ENCODE measurements at places on chromosomes 1 and 21.

DNA sequence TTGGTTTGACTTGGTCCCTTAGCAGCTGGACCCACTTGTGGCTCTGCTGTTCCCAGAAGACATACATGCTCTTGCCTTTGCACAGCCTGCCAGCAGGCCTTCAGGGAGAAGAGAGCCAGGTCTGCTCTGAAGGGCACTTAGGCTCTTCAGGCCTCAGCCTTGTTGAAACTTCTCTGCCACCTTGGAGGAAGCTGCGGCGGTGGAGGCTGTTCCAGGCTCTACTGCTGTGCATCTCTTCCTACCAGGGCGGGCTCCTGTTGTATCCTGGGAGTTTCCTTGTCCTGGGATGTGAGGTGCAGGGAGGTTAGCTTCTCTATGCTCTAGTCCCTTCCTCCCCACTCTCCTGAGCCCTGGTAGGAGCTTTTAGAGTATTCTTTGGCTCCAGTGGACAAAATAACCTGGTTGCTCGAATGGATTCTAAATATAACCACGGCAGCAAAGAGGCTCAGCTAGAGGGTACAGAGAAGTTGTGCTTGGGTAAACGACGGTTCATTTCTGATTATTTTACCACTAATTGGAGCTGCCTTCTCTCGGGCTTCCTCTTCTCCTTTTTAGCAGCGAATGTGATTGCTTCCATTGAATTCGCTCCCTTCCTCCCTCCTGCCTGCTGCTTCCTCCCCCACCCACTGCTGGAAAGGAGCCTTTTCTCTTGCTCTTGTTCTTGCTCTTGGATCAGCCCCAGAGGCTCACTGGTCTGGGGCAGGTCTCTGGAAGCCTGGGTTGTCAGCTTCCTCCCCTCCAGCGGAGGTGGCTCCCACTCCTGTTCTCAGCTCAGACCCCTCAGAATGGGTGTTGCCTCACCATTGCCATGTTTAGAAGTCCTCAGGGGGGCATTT lies 126.6 kb upstream of the CACNA1E start:
- DNase-seq, result peak; percentile 1

GRCh38 chr1:237717106-237717505 lies 173.6 kb downstream of the ZP4 start:
- no peak for DNase-seq

- DNase-seq, result no peak
Measured at GRCh38 chr1:48771561-48771960, 5.1 kb downstream of the BEND5 start.

DNA sequence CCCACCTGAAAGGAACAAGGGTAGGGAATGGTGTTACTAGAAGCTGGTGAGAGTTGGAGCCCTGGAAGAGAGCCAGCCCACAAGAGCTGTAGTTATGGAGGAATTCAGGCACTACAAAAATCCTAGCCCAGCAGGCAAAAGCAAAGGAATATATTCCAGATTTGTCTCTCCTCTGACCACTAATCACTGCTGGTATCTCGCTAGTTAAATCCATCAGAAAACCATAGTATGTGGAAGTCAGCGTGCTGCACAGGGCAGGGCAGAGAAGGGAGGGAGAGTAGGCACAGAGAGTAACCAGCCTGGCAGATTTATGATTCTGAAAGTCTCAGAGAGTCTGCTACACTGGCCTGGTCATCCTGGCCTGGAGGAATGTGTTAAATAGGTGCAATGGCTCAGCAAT lies 88.6 kb downstream of the SELENOF start:
- DNase-seq, result no peak

GRCh38 chr1:51305371-51305823 lies 25.0 kb downstream of the TTC39A start:
- no peak for DNase-seq

GRCh38 chr1:184507604-184508280 lies 120.9 kb downstream of the C1orf21 start:
- no peak for DNase-seq

DNA sequence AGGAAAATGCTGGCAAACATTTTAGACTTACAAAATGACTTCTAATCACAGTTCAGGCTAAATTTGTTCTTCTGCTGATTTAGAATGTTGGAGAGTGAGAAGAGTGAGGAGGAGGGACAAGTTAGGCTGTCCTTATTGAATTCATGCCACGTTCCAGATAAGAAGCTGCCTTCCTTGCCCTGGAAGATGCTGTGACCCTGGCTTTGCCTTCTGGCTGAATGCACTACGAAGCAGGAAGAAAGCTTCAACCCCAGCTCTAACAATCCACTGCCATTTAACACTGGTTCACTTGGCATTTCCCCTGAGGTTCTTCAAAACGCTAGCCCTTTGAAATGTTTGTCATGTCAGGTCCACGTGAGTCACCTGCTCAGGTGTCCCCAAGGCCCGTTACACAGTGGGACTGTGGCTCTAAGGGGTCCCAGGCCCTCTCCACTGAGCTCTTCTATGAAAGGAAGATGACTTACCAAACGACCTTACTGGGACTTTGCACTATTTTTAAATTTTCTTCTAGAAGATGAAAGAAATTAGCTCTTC lies 30.0 kb upstream of the LRRC8C start:
- no peak for DNase-seq

GRCh38 chr1:113963281-113963906 lies 15.9 kb upstream of the OLFML3 start:
- DNase-seq, result no peak

DNA sequence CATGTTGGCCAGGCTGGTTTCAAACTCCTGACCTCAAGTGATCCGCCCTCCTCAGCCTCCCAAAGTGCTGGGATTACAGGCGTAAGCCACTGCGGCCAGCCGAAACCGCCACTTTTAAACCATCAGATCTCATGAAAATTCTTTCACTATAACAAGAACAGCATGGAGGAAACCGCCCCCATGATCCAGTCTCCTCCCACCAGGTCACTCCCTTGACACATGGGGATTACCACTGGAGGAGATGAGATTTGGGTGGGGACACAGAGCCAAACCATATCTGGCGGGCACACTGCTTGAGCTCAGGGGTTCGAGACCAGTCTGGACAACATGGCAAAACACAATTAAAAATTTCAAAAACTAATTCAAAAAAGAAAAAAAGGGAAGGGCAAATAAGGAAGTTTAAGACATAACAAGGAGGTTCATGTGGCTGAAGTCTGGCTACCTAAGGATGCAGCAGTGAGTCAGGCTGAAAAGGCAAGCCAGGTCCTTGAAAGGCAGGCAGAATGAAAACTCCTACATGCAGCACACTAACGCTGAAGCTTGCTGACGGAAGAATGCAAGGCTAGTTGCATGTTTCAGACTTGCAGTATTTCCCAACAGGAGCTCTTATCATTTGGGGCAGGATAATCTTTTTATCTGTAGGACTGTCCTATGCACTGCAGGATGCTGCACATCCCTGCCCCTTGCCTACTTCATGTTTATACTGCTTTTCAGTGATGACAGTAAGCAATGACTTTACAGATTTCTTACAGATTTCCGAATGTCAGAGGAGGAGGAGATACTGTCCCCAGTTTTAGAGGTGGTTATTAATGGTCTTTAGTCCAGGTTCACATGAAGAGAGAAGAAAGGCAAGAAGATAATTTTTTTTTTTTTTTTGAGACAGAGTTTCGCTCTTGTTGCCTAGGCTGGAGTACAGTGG lies 49.3 kb downstream of the FBXO42 start:
- no peak for DNase-seq

DNA sequence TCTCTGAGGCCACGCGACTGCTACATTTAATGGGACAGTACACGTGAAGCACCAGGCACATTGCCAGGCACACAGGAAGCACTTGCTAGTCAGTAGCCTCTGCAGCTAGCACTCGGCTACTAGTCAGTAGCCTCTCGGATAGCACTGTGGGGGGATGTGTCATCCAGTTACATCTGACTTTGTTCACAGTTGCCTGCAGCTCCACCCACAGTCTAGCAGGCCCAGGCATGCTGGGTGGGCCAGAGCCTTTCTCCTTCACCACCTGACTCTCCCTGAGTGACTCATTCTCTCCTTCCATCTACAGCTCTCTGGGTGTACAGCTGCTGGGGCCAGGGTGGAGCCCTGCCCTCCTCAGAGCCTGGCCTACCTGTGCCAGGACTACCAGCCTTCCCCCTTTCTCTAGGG lies 51.5 kb downstream of the PTPRF start:
- peak; percentile 100 for DNase-seq

- no peak for DNase-seq
Measured at GRCh38 chr1:189563784-189564183, 913.9 kb downstream of the BRINP3 start.

GRCh38 chr1:111209622-111210021 lies 9.2 kb upstream of the DENND2D start:
- no peak for DNase-seq

DNA sequence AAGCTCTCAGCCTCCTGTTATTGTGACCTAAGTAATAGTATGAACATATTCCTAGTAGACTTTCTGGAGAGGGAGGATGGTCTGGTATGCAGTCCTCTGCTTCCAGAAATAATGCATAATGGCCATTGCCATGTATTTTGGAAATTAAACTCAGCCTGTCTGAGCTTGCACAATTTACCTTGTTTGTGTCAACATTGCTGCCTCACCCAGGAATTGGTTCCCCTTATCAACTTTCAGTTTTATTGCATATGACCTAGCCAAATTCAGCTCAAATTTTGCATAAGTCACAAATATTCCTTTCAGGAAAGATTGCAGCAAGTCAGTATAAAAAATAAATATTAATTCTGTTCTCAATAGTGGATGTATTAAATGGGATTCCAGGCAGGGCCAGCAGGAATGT lies 101.9 kb upstream of the SLC5A9 start:
- DNase-seq, result no peak

GRCh38 chr1:31443673-31444072 lies 30.7 kb downstream of the SERINC2 start:
- DNase-seq, result no peak

DNA sequence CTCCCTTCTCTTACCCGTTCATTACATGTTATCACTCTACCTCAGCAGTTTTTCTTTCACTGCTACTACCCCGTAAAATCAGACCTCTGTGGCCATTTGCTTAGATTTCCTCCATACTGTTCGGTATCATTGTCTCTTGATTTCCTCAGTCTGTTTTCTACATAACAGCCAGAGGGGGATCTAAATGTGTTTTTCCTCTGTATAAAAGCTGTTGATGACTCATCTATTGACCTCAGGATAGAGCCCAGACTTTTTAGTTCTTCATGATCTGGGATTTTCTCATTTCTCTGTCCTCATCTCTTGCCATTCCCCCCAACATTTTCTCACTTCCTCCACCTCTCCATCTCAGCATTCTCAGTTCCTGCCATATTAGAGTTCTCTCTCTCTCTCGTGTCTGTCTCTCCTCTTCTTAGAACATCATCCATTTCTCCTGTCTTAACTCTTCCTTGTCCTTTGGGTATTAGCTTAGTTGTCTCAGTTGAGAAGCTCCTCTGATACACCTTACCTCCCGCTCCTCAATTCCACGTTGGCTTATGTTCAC lies 10.5 kb downstream of the OTUD3 start:
- DNase-seq, result no peak

- no peak for DNase-seq
Measured at GRCh38 chr1:186768906-186769305, 59.8 kb upstream of the PLA2G4A start.

GRCh38 chr1:57748719-57749118 lies 324.9 kb upstream of the DAB1 start:
- no peak for DNase-seq

DNA sequence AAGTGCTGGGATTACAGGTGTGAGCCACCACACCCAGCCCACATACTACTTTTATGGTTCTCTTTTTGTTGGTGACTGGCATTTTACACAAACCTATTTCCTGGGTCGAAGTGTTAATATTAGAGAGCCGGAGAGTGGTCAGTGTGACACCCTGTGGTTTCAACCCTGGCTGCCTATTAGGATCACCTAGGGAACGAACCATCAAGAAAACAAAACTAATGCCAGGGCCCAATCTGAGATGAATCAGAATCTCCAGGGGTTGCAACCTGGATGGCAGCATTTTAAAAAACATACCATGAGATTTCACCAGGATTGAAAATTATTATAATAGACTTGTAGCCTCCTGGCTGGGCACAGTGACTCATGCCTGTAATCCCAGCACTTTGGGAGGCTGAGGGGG lies 6.1 kb downstream of the MRPS21 start:
- DNase-seq, result no peak

GRCh38 chr1:222095606-222096475 lies 354.0 kb upstream of the DUSP10 start:
- peak; percentile 45 for DNase-seq

DNA sequence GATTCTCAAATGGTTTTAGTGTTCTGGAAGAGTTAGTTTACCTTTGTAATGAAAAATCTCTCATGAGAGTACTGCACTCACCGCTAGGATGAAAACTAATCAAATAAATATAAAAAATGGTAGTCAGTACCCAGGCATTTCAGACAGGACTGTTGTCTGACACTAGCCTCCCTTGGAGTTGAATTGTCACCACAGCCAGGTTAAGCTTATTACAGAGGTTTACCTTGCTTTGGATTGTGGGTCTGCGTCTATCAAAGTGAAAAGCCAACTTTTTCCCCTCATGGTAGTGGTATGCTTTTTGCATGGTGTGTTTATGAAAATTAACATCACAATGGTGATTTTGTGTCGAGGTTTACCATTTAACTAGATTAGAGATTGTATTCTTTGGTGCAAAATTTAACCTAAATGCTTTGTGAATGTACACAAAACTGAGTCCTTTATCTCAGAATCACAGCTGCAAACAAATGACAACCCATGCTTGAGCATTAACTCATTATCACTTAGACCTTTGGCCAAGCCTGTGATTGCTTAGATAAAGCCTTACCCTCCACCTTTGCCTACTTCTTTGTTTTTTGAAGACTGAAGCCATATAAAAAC lies 20.1 kb downstream of the RAP1A start:
- no peak for DNase-seq

DNA sequence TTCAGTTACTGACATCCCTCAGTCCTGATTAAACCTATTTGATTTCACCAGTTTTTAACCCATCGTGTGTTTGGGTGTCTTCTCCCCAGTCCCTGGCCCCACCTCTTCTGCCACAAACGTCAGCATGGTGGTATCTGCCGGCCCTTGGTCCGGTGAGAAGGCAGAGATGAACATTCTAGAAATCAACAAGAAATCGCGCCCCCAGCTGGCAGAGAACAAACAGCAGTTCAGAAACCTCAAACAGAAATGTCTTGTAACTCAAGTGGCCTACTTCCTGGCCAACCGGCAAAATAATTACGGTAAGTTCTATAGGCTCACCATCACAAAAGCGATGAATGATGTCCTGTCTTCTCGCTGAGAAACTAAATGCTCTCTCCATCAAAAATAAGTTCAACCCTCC lies 28.7 kb downstream of the NBPF3 start:
- no peak for DNase-seq

GRCh38 chr1:109975718-109976117 lies 8.8 kb upstream of the AHCYL1 start:
- peak; percentile 75 for DNase-seq
